Chondrocyte (in vitro differentiated cells): ENCODE measurements at places on chromosomes 1 and 21. TPM values are rescaled to one million over a fixed set of nuclear protein-coding genes. Genes with fewer than 3 reads are reported as not detected.

DNA sequence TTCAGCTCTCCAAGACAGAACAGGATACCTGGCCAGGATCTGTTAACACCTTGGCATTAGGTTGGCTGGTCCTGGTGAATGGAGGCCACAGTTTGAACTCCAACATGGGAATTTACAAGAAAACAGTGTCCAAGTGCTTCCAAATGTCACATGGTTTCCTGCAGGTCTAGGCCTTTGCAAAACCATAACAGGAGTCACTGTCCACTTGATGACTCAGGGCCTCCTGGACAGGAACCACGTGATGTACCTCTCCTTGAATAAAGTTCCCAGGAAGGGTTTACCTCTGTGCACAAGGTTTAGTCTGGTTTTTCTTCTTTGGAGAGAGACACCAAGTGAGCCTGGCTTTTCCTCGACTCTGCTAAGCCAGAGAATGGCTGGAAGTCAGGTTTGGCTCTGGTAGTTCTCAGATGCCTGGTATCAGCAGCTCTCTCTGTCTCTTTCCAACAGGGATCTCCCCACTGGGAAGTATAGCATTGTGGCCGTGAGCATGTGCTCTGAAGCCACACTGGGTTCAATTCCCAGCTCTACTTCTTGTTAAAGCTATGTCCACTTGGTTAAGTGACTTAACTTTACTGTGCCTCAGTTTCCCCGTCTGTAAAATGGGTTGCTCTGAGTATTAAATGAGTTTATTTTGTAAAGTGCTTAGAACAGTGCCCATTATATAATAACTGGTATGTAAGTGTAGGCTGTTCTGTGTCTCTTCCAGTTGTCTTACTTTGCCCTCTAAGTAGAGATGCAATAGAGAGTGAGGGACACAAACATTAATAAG is 27.3 kb upstream of the TMEM61 start:
- no peak overlapping the region for H3K4me3 ChIP-seq
- peaks cover 3% of the 10 kb centered on the region for H3K36me3 ChIP-seq
- no peaks in the 10 kb centered on the region for H3K27me3 ChIP-seq

DNA sequence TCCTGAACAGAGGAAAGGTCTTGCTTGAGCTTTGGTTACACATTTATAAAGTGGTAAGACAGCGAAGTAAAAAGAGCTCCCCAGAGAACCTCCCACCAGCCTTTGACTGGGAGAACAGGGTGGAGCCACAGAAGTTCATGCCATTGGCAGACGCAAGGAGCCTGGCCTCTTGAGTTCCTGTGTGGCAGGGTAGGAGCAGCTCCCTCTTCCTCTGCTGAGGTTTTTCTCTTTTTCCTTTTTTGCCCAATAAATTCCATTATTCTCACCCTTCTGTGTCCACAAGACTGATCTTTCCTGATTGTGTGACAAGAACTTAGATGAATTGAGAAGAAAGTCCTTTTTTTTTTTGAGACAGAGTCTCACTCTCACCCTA is 4.3 kb downstream of the THEM4 start:
- H3K36me3 ChIP-seq, result peaks cover 19% of the 10 kb centered on the region
- H3K4me1 ChIP-seq, result peaks cover 24% of the 10 kb centered on the region
- no peak overlapping the region for H3K4me3 ChIP-seq
- H3K27ac ChIP-seq, result peak overlapping the region; percentile 68
- H3K27me3 ChIP-seq, result no peaks in the 10 kb centered on the region

DNA sequence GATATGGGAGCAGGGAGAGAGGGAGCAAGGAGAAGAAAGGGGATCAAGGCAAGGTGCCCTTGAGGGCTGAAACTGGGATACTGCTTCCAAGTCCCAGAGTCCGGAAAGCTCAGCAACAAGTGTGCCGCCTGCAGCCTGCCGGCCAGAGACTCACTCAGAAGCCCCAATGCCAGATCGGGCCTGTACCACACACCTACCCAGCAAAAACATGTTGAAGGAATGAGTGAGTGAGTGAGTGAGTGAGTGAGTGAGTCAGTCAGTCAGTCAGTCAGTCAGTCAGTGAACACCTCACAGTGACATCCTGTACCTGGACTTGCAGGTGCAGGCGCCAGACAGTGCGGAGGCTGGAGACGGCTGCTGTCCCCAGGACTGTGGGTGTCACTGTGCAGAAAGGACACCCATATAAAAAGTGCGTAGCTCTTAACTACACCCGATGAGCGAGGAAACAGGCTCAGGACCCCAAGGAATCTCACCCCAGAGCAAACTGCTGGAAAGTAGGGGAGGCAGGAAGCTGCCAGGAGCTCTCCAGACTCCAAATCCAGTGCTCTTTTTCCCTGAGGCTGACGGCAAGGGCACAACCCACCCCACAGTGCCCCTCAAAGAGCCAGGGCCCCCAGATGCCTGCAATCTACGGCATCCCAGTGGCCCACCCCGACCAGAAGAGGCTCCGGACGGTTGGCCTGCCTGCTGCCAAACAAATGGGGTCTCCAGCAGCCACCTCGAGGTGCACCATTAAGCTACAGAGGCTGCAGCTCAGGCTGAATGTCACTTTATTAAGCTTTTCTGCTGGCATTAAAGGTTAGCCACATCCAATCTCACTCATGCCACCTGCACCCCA is 261.7 kb downstream of the NPHP4 start:
- H3K36me3 ChIP-seq, result no peaks in the 10 kb centered on the region
- H3K4me3 ChIP-seq, result no peak overlapping the region
- H3K27ac ChIP-seq, result no peak overlapping the region
- peak; percentile 69 for DNase-seq
- peaks cover 7% of the 10 kb centered on the region for H3K27me3 ChIP-seq

DNA sequence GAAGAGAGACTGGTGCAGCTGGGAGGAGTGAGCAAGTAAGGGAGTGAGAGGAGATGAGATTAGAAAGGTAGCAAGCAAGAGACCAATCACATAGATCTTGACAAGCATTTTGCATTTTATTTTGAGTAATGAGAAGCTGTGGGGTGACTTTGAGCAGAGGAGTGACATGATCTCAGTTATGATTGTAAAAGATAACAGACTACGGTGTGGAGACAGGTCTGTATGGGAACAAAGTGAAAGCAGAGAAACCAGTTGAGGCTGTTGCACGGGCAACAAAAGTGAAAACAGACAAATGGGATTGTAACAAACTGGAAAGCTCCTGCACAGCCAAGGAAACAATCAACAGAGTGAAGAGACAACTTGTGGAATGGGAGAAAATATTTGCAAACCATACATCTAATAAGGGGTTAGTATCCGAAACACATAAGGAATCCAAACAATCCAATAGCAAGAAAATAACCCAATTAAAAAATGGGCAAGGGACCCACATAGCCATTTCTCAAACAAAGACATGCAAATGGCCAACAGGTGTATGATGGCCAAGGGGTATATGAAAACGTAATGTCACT is 68.4 kb downstream of the SNRPE start:
- H3K4me3 ChIP-seq, result no peak overlapping the region
- peaks cover 15% of the 10 kb centered on the region for H3K27me3 ChIP-seq
- no peaks in the 10 kb centered on the region for H3K36me3 ChIP-seq
- no peak overlapping the region for H3K27ac ChIP-seq

GRCh38 chr1:233668725-233669294 is 54.9 kb downstream of the KCNK1 start:
- no peak overlapping the region for H3K4me3 ChIP-seq
- H3K27me3 ChIP-seq, result peaks cover 5% of the 10 kb centered on the region
- H3K36me3 ChIP-seq, result no peaks in the 10 kb centered on the region

Gene PRDM16
- total RNA-seq, result 10.4 to 19.0 TPM (median 18.3 TPM) in 3 replicates

DNA sequence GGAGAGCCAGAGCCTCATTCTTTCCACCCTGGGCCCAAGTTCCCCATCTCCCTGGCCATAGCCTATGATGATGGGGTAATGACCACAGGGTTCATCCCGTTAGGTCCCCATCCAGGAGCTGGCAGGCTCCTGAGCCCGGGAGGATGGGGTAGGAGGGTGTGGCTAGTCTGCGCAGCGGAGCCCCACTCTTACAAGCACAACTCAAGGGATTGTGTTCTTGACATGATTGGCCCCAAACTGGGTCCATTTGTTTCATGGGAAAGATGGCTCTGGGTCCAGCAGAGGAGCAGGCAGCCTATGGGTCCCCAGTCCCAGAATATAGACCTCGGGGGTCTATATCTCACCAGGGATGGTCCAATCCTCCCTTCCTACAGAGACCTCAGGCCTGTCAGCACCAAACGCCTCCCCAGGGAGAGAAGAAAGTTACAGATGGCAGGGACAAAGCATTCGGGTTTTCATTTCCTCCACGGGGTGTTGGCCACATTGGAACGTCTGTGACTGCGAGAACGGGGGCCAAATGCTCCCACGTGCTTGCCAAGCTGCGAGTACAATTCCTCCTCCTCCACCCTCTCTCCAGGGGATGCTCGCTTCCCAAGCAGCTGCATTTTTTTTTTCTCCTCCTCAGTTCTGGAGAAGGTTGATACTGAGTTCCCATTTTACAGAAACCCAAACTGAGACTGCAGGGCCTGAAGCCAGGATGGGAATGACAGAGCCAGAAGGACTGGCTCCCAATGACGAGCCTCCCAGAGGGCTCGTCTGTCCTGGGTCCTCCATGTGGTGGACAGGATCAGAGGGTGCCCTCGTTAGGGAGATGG is 71.0 kb downstream of the DHRS3 start:
- H3K27me3 ChIP-seq, result peaks cover 2% of the 10 kb centered on the region
- H3K4me3 ChIP-seq, result no peak overlapping the region
- H3K4me1 ChIP-seq, result peaks cover 31% of the 10 kb centered on the region
- peak; percentile 62 for DNase-seq

DNA sequence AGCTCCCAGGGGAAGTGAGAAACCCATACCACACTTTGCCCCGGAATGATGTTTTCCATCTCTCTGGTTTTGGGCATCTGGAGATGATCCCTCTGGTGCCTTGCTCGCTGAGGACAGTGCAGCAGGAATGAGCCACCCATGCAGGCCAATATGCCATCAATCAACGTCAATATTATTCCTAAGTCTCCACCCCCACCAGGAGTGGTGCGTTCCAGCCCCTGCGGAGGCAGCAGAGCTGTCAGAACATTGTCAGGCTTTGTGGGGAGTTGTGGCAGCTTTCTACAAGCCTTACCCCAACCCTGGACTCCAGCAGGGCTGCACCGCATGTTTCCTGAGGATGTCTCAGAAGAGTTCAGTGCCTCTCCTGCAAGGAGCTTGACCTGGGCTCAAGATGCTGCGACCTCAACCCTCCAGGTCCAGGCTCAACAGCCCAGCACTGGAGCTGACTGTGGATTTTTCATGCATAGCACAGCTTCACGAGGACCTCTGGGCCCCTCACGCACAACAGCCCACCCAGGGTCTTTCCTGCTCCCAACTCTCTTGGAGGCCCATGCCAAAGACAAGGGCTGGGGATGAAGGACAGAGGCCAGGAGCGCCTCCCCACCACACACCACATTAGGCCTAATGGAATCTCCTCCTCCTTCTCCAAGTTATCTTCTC is 67.5 kb downstream of the PSMG1 start:
- H3K4me1 ChIP-seq, result peaks cover 55% of the 10 kb centered on the region
- H3K27ac ChIP-seq, result peak overlapping the region; percentile 82
- no peak overlapping the region for H3K4me3 ChIP-seq
- no peaks in the 10 kb centered on the region for H3K27me3 ChIP-seq
- no peaks in the 10 kb centered on the region for H3K36me3 ChIP-seq
- no peak for DNase-seq

Gene GJC2
- 1.5 to 2.0 TPM (median 1.8 TPM) in 3 replicates for total RNA-seq

Gene TIAM1
- 6.6 to 8.2 TPM (median 7.7 TPM) in 3 replicates for total RNA-seq

GRCh38 chr1:152459596-152460528 is 45.8 kb upstream of the CRNN start:
- H3K36me3 ChIP-seq, result no peaks in the 10 kb centered on the region
- no peak overlapping the region for H3K27ac ChIP-seq
- H3K4me1 ChIP-seq, result peaks cover 4% of the 10 kb centered on the region
- H3K4me3 ChIP-seq, result peak overlapping the region; percentile 20

Gene MT1HL1
- not detected in 3 replicates for total RNA-seq

- no peak overlapping the region for H3K27ac ChIP-seq
- DNase-seq, result no peak
- no peaks in the 10 kb centered on the region for H3K27me3 ChIP-seq
- H3K4me1 ChIP-seq, result peaks cover under 1% of the 10 kb centered on the region
Measured at GRCh38 chr1:43441166-43441893, 12.4 kb downstream of the HYI start.

DNA sequence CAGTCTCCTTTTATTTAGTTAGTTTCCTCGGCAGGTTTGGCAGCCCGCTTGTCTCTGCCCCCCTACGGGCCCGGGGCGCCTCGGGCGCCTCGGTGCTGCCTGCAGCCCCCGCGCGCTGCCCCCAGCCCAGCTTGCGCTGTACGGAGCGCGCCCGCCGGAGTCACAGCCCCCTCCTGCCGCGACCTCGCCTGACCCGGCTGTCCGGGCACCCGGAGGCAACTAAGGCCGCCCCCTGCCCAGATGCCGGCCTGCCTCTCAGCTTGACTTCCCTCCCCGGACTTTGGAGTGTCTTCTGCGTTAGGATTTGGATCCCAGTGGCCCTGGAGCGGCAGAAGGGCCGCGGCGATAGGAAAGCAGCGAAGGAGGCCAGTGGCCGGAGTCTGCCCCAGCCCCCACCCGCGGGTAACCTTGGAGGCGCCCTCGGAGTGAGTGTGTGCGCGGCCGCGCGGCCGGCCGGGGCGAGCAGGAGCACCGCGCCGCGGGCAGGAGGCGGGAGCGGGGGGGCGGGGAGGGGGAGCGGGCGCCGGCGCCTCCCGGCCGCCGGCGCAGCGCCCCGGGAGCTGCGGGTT is 7.6 kb downstream of the CDKN2C start:
- H3K36me3 ChIP-seq, result peaks cover 1% of the 10 kb centered on the region
- H3K4me1 ChIP-seq, result peaks cover 12% of the 10 kb centered on the region
- DNase-seq, result no peak
- peak overlapping the region; percentile 77 for H3K4me3 ChIP-seq
- peak overlapping the region; percentile 27 for H3K27ac ChIP-seq
- peaks cover 41% of the 10 kb centered on the region for H3K27me3 ChIP-seq

DNA sequence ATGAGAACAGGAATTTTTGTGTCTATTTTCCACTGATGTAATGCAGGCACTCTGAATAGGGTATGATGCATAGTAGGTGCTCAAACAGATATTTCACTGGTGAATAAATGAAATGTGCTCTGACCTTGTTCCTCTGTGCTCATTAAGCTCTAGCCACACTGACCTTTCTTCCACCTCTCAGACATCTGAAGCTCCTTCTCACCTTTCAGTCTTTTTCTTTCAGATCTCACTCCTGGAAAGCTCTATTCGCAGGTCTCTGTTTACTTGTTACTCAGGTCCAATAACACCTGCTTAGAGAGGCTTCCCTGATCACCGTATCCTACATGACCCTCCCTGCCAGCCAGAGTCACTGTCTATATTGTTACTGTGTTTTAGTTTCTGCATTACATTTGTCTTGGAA is 59.2 kb upstream of the IVNS1ABP start:
- no peak for DNase-seq
- H3K36me3 ChIP-seq, result peaks cover 2% of the 10 kb centered on the region
- H3K4me1 ChIP-seq, result peaks cover 21% of the 10 kb centered on the region
- H3K27me3 ChIP-seq, result no peaks in the 10 kb centered on the region

- peaks cover 4% of the 10 kb centered on the region for H3K36me3 ChIP-seq
- no peak overlapping the region for H3K4me3 ChIP-seq
- H3K27me3 ChIP-seq, result peaks cover 34% of the 10 kb centered on the region
- H3K4me1 ChIP-seq, result peaks cover 12% of the 10 kb centered on the region
- no peak for DNase-seq
- H3K27ac ChIP-seq, result no peak overlapping the region
Measured at GRCh38 chr1:6747674-6748073, 37.6 kb upstream of the CAMTA1 start.

GRCh38 chr1:89887270-89887669 is 66.4 kb downstream of the LRRC8D start:
- H3K27ac ChIP-seq, result no peak overlapping the region
- H3K4me1 ChIP-seq, result peaks cover 52% of the 10 kb centered on the region
- no peak for DNase-seq
- no peaks in the 10 kb centered on the region for H3K27me3 ChIP-seq
- no peaks in the 10 kb centered on the region for H3K36me3 ChIP-seq

GRCh38 chr1:177413982-177414596 is 243.3 kb downstream of the BRINP2 start:
- no peak overlapping the region for H3K4me3 ChIP-seq
- peaks cover 30% of the 10 kb centered on the region for H3K27me3 ChIP-seq
- no peaks in the 10 kb centered on the region for H3K4me1 ChIP-seq
- H3K27ac ChIP-seq, result no peak overlapping the region
